ENCODE measurements at places on chromosomes 6 and 20.

- no peak for DNase-seq
Measured at GRCh38 chr6:45611491-45611890, 233.8 kb upstream of the SUPT3H start.

GRCh38 chr6:63724721-63725120 lies 89.1 kb downstream of the PHF3 start:
- no peak for DNase-seq

- DNase-seq = peak; percentile 79
Measured at GRCh38 chr20:56628873-56629463, at the start of gene TFAP2C. TSS of gene TFAP2C (plus strand) at chr20:56629306. CDS start at chr20:56629545, 239 bp downstream.

DNA sequence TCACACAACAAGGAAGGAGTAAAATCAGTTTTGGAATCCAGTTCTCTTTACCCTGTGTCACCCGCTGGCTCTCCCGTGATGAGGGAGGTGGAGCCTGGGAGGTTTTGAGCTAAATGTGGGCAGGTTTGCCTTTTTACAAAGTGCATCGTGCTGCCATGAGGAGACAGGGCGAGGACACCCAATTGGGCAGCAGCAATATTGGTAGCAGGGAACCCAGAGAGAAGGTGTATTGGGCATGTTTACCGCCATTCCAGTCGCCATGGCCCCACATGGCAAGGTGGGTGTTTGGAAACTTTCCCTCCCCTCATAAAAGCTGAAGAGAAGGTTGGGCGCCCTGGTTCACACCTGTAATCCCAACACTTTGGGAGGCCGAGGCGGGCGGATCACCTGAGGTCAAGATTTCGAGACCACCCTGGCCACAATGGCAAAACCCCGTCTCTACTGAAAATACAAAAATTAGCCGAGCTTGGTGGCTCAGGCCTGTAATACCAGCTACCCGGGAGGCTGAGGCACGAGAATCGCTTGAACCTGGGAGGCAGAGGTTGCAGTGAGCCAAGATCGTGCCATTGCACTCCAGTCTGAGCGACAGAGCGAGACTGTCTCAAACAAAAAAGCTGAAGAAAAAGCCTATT lies 3.5 kb upstream of the UBE2V1 start:
- no peak for DNase-seq

GRCh38 chr6:43774776-43775534 lies 4.9 kb downstream of the VEGFA start:
- peak; percentile 80 for DNase-seq

DNA sequence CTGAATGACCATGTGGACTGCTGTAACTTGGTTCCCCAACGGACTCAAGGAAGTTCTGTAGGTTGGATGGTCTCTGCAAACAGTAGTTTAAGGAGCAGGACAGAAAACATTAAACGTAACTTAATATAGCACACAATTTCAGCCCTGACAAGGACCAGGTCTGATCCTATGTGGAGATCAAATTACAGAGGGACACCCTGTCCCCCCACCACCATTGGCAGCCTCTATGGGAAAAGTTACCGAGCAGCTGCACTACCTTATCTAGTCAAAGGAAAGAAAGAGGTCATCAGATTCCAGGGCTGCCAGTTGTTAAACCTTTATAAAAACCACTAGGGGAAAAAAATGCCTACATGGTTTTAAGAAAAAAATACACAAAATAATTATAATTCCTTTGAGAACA lies 191.5 kb upstream of the RSPO3 start:
- DNase-seq = no peak

DNA sequence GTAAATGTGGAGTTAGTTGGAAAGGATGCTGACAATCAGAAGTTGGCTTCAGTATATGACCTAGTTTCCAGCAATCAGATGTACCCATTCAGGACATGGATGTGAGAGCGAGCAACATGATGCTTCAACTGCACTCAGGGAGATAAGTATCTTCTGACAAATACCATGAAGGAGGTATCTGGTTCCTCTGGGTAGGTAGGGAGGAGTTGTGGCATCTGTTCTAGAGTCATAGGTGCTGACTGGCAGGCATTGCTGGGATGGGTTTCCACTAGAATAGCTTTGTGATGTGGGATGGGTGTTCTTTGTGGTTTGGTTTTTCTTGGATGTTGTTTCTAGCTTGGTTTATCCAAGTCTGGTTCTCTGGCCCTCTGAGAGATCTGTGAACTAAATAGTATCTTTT lies 3.9 kb upstream of the REV3L start:
- DNase-seq = no peak

GRCh38 chr20:53124075-53124551 lies 152.0 kb downstream of the TSHZ2 start:
- no peak for DNase-seq

GRCh38 chr6:132964101-132964867 lies 149.9 kb downstream of the RPS12 start:
- peak; percentile 58 for DNase-seq

- DNase-seq = peak; percentile 93
Measured at GRCh38 chr6:113120224-113120581, 736.9 kb upstream of the MARCKS start.

GRCh38 chr6:1310628-1311399 lies 1.1 kb upstream of the FOXQ1 start:
- no peak for DNase-seq

GRCh38 chr6:11381801-11382513 lies 149.5 kb upstream of the NEDD9 start:
- DNase-seq = no peak

GRCh38 chr20:33393609-33394008 lies 7.7 kb downstream of the CDK5RAP1 start:
- peak; percentile 78 for DNase-seq

DNA sequence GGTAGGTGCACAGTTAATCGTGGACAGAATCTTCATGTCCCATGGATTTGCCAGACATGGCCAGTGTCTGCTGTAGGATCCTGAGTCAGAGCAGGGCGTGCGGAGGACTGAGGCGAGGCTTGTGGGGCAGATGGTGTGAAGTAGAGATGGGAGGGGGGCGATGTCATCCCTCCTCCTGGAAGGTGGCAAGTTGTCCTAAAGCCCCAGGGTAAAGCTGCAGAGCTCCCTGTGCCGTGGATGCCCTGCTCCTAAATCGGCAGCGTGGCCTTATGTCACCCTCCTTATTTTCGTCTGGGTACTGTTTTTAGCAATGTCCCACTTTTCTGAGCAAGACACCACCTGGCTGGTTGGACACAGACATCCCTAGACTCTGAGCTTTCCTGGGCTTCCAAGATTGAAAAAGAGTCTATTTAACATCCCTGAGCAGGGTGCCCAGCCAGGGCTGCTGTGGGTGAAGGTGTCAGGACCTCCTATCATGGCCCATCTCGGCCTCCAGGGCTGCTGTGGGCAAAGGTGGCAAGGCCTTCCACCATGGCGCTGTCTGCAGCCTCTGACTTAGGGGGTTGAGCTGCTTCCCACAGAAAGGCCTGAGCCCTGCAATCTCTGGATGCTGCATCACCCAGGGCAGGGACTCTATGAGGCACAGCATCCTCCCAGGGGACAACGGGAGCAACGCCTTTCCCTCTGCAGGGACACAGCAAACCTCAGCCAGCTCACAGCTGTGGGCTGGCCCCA lies 145.4 kb downstream of the TTLL2 start:
- no peak for DNase-seq

DNA sequence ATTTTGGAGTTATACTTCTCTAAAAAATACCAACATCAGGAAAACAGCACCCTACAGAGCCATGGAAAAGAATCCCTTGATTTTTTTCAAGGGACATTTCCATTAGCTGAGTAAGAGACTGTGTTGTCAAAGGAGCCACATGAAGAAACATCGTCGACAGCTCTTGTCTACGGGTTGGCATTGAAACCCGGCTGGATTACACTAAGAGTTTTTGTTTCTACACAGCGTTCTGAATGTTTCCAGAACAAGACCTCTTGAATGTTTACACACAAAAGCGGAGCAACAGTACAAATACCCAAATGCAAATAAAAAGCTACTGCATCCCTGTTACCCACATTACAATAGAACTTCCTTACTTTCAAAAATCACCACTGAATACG lies 2.4 kb upstream of the MYLK4 start:
- DNase-seq = no peak

All from mesenchymal stem cell (in vitro differentiated cells and primary cell).